CD4-positive, alpha-beta memory T cell (primary cell): ENCODE measurements at places on chromosomes 16 and 17. TPM values are rescaled to one million over a fixed set of nuclear protein-coding genes. Genes with fewer than 3 reads are reported as not detected.

DNA sequence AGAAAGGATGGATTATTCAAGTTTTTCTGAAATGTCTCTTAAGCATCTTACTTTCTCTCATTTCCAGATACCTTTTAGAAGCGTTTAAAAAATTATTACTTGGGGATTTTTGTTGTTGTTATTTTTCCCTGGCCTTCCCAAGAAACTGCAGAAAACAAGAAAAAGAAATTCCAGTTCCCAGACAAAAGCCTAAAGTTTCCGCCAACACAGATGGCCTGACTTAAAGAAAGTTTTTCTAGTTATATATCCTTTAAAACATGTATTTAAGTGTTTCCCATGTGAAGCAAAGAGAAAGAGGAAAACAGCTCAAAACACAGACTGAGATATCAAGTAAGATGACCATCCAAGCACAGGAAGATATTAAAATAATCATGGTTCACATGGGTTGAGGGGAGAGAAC is 401.7 kb upstream of the MAF start:
- no peaks in the 10 kb centered on the region for H3K36me3 ChIP-seq
- no peak overlapping the region for H3K27ac ChIP-seq
- no peaks in the 10 kb centered on the region for H3K4me1 ChIP-seq
- H3K27me3 ChIP-seq: no peaks in the 10 kb centered on the region
- DNase-seq: no peak

DNA sequence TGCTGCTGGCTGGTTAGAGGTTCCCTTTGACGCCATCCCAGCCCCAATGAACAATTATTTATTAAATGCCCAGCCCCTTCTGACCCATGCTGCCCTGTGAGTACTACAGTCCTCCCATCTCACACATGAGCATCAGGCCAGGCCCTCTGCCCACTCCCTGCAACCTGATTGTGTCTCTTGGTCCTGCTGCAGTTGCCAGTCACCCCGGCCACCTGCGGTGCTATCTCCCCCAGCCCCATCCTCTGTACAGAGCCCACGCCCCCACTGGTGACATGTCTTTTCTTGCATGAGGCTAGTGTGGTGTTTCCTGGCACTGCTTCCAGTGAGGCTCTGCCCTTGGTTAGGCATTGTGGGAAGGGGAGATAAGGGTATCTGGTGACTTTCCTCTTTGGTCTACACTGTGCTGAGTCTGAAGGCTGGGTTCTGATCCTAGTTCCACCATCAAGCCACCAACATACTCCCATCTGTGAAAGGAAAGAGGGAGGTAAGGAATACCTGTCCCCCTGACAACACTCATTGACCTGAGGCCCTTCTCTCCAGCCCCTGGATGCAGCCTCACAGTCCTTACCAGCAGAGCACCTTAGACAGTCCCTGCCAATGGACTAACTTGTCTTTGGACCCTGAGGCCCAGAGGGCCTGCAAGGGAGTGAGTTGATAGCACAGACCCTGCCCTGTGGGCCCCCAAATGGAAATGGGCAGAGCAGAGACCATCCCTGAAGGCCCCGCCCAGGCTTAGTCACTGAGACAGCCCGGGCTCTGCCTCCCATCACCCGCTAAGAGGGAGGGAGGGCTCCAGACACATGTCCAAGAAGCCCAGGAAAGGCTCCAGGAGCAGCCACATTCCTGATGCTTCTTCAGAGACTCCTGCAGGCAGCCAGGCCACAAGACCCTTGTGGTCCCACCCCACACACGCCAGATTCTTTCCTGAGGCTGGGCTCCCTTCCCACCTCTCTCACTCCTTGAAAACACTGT is 11.3 kb downstream of the CX3CL1 start:
- no peaks in the 10 kb centered on the region for H3K36me3 ChIP-seq
- no peak for DNase-seq
- H3K4me3 ChIP-seq: no peak overlapping the region
- H3K4me1 ChIP-seq: no peaks in the 10 kb centered on the region

GRCh38 chr16:17647879-17648872 is 177.4 kb upstream of the XYLT1 start:
- H3K36me3 ChIP-seq: no peaks in the 10 kb centered on the region
- no peaks in the 10 kb centered on the region for H3K4me1 ChIP-seq
- no peak overlapping the region for H3K4me3 ChIP-seq
- H3K27me3 ChIP-seq: no peaks in the 10 kb centered on the region
- no peak for DNase-seq
- no peak overlapping the region for H3K27ac ChIP-seq

GRCh38 chr17:20315311-20315710 is 152.0 kb downstream of the LGALS9B start:
- no peaks in the 10 kb centered on the region for H3K36me3 ChIP-seq
- H3K27me3 ChIP-seq: no peaks in the 10 kb centered on the region
- no peaks in the 10 kb centered on the region for H3K4me1 ChIP-seq
- no peak overlapping the region for H3K27ac ChIP-seq

DNA sequence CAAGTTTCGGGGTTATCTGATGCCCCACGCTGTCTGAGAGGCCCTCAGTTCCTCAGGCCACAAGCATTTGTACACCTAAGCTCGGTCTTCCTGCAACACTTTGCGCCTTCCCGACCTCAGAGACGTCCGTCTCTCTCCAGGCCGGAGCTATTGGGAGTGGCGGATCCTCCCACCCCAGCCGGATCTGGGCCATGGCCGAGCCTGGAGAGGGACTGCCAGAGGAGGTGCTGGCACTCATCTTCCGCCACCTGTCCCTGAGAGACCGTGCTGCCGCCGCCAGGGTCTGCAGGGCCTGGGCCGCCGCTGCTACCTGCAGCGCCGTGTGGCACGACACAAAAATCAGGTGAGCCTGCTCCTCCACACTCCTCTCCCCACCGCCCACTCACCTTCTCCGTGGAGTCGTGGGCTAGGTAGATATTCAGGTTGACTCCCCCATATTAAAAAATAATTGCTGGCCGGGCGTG is 1.9 kb downstream of the FBXL8 start:
- no peaks in the 10 kb centered on the region for H3K36me3 ChIP-seq
- peaks cover 19% of the 10 kb centered on the region for H3K27me3 ChIP-seq
- peak overlapping the region; percentile 95 for H3K4me3 ChIP-seq
- no peak for DNase-seq
- H3K4me1 ChIP-seq: peaks cover 75% of the 10 kb centered on the region

Gene FAM20A
- total RNA-seq: not detected

Gene HS3ST4
- not detected for total RNA-seq
